Coronary artery (tissue), 2 donors: ENCODE measurements at places on chromosomes 12 and 14.

- DNase-seq, result no peak
Observed at GRCh38 chr12:86521870-86522269, 265.7 kb upstream of the MGAT4C start.

- DNase-seq, result no peak
Observed at GRCh38 chr12:45356822-45357538, 141.1 kb downstream of the ANO6 start.

- no peak for DNase-seq
Observed at GRCh38 chr12:67111182-67111581, 158.0 kb upstream of the CAND1 start.

DNA sequence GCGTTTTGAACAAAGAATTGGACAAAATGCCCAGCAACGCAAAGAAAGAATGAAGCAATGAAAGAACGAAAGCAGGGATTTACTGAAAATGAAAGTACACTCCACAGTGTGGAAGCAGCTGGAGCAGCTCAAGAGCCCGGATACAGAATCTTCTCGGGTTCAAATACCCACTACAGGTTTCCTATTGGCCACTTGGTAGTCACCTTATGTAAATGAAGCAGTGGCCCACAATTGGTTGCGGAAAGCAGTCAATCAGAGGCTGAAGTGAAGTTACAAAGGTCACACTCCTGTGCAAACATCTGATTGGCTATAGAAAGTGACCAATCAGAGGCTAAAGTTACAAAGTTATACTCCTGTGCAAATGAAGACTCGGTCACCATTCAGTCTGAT, 15.0 kb upstream of the PPP1R13B start:
- DNase-seq, result no peak

- no peak for DNase-seq
Observed at GRCh38 chr14:44339231-44339630, 167.9 kb downstream of the FSCB start.

GRCh38 chr14:23896609-23897153, 56.9 kb upstream of the DHRS4 start:
- no peak for DNase-seq

DNA sequence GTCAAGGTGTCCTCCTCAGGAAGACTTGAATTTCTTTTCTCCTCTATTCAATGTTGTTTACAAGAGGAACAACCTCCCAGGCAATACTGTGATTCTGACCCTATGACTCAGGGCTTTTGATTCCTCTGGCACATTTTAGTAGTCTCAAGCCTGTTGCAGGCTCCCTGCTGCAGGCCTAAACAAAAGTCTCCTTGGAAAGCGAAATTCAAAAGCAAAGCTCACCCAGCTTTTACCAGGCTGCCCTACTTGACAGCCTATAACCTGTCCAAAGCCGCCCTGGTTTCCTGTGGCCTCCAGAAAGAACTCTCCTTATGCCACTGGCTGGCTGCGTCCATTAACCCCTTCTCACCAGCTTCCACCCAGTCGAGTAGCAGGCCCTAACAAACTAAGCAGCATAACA, 11.6 kb downstream of the FGD6 start:
- DNase-seq, result no peak

DNA sequence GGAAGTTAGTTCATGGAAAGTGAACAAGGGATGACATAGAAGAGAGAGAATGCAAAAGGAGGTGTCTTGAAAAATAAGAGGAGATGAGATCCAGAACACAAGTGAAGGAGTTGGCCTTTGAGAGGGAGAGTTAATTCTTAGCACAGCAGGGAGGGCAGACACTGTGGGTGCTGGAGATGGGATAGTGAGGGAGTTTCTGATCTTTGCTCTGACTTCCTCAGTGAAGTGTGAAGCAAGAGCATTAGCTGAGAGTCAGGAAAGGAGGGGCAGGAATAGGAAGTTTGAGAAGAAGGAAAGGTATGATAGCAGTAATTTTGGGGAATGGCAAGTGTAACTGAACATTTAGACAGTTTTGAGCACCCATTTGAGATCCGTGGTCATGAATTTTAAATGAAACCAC, 75.8 kb upstream of the COCH start:
- no peak for DNase-seq

GRCh38 chr12:20525064-20525610, 156.8 kb downstream of the PDE3A start:
- DNase-seq, result no peak

GRCh38 chr12:124021007-124021406, 48.0 kb downstream of the ZNF664 start:
- no peak for DNase-seq

DNA sequence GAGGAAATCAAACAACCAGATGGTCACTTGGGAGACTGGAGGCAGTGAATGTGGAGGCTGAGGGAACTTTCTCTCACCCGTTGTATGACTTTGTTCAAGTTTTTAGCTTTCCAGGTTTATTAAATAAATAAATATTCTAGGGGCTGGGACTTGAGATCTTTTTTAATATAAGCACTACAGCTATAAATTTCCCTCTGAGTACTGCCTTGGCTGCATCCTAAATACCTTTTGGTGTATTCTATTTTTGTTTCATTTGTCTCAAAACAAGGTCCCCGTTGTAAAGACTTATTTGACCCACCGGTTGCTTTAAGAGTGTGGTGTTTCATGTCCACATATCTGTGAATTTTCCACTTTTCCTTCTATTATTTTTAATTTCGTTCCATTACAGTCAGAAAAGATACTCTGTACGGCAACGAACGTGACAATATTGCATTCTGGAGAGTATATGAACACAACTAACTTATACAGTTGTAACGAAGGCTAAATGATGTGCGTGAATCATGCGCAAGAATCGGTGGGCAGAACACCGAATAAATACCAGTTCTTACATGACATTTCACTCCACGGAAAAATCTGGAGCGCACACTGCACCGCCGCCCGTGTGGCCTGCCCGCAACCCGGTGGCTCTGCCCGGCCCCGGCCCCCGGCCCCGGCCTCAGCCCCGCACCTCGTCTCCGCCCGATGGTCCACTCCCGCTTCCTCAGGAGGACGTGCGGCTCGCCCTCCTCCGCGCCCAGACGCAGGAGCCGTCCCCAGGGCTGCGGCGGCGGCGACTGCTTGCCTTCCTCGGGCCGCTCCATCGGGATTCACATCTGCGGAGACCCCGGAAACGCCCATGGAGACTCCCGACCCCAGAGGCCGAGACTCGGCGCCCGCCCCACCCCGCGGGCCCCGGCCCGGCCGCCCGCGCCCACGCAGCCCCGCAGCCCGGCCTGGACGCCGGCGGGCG, 602 bp downstream of the CHFR start:
- no peak for DNase-seq

DNA sequence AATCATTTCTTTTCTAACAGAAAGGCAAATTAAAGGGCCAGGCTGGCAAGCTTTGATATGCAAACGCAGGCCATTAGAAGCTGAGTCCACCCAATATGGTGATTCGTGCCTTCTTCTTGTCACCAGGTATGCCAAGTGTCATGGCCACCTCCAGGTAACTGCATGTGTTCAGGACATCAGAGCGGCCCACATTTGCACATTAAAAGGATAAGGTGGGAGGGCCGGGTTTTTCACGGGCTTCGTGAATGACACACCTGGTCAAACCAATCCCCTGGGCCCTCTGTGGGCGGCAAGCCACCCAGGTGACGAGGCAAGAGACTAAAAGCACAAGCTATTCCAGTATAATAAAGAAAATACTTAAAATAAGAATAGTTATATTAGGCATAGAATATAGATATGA, 75.9 kb upstream of the TSPAN11 start:
- DNase-seq, result no peak

GRCh38 chr12:51421266-51421884, 3.3 kb upstream of the SLC4A8 start:
- no peak for DNase-seq

DNA sequence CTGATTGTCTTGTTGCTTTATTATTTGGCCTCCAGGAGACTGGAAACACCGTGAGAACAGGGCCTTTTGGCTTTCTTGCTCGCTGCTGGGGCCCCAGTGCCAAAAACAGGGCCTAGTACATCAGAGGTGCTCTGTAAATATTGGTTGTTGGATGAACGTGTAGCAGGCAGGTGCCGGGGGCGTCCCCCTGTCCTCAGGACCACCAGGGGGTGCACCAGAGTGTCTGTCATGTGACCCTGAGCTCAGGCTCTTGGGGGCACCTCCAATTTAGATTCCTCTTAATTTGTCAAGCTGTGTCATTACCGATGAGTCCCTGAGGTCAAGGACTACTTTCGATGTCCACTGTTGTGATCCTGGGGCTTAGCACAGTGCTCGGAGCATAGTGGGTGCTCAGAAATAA, 87.1 kb downstream of the ACACB start:
- no peak for DNase-seq

GRCh38 chr12:82852529-82852928, 165.8 kb downstream of the TMTC2 start:
- no peak for DNase-seq

DNA sequence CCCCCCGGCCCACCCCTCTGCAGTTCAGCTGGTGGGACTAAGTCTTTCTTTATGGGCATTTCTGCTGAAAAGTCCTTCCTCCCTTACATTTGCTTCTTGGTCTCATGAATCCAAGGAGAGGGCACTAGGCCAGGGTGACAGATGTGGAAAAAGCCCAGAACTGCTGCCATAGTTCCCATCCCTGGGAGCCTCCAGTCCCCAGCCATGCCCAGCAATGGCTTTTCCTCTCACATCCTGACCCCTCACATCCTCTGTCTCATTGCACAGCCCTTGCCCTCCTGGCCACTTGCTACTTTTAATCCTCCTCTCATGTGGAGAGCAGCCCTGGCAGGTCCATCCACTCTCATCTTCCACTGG, 122.5 kb downstream of the ZFP36L1 start:
- no peak for DNase-seq

GRCh38 chr12:92784356-92784755, 81.6 kb downstream of the PLEKHG7 start:
- DNase-seq, result no peak

GRCh38 chr14:36718216-36718615, 56.6 kb downstream of the PAX9 start:
- DNase-seq, result no peak

GRCh38 chr12:20342111-20342510, 26.2 kb upstream of the PDE3A start:
- DNase-seq, result no peak

- no peak for DNase-seq
Observed at GRCh38 chr14:59439256-59439965, 25.8 kb downstream of the GPR135 start.

DNA sequence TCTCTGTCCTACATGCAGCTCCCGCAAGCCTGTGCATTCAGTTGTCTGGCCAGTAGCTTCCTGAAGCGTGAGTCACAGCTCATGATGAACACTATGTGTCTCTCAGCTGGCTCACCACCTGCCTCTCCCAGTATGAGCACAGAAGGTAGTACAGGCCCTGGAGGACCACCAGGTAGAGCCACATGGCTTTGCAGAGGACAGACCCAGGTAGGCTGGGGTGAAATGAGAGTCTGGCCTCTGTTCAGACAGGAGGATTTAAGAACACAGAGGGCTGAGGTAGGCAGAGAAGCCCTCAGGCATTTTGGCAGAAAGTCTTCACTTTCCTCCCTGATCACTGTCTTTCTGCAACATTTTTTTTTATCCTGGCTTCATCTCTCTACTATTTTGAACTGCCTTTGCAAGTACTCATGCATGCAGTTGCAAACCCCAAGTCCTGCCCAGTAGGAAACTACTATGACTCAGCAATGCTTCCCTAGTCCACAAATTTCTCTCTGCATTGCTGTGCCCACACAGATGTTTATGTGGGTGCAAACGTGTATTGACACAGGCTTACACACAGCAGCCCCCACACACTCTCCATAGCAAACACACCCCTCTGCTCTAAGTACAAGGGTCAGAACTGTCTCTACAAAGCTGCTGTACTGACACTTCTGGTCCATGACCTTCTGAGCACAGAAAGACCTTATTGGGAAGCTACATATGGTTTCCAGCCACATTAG, 7.2 kb upstream of the SDR9C7 start:
- DNase-seq, result peak; percentile 28

DNA sequence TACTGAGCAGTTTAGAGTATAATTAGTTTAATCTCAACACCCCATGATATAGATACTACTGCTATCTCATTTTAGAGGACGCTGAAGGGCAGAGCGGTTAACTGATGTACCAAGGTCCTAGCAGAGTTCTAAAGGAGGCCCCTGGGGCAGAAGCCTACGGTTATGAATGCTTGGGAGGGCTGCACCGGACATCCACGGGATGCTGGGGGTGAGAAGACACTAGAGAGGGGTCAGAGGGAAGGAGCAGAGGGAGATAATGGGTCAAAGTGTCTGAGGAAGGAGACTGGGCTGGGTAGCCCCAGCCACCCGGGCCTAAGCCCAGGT, 1.6 kb upstream of the ACTR6 start:
- no peak for DNase-seq

DNA sequence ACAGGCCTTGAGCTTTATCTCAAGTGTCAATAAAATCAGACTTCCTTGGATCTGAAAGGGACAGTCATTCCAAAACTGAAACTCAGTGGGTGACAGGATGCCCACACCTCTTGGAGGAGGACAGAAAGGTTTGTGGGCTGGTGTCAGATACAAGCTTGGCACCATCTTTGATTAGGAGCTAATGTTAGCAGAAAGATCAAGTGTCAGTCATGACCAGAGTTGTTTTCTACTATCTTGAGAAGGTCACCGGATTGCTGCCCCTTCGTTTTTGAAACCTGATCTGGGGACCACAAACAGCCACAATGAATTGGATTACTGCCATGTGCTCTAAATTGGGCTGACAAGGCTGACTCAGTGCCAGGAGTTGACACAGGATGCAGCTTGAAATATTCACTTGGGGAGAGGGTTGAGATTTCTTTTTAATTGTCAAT, 88.3 kb downstream of the OTOGL start:
- DNase-seq, result no peak

- DNase-seq, result no peak
Observed at GRCh38 chr12:45762185-45763110, 32.9 kb downstream of the ARID2 start.

DNA sequence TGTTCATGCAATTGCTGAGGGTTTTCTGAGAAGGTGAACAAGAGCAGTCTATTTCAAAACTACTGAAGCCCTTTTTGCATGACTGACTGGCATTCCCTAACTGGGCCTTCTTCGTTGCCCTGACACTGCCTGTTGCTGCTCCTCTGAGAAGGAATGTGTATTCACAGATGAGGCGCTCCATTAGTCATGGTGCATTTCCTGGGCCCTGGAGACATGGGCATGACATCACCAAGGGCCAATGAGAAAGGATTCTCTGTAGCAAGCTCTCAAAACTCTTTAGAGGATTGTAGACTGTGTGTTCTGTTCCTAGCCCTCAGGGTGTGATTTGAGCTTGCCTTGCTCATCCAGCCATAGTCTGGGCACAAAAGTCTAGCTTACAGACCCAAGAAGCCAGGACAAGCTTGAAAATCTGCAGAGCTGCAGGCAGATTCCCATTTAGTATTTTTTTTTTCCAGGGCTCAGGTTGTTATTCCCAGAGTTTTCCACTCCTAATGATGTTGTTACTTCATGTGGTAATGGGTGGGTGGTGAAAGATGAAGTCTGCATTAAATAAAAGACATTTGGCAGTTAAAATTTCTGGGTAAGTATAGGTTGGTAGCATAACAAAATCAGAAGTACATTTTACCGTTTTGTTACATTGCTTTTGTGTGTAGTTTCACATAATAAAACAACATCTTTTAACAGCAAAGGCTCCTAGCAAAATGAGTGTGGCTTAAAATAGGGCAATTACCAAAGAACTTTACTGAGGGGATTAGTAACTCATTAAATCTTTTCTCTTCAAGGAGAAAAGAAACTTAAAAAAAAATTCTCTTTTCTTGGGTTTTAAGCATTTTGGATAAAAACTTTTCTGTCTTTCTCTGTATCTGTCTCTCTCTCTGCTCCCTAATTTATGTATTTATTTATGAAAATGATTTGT, 318.4 kb downstream of the RAD51B start:
- DNase-seq, result peak; percentile 78

GRCh38 chr12:111068290-111068689, 147.9 kb upstream of the MYL2 start:
- no peak for DNase-seq
